ENCODE measurements at places on chromosomes 11 and 22.

DNA sequence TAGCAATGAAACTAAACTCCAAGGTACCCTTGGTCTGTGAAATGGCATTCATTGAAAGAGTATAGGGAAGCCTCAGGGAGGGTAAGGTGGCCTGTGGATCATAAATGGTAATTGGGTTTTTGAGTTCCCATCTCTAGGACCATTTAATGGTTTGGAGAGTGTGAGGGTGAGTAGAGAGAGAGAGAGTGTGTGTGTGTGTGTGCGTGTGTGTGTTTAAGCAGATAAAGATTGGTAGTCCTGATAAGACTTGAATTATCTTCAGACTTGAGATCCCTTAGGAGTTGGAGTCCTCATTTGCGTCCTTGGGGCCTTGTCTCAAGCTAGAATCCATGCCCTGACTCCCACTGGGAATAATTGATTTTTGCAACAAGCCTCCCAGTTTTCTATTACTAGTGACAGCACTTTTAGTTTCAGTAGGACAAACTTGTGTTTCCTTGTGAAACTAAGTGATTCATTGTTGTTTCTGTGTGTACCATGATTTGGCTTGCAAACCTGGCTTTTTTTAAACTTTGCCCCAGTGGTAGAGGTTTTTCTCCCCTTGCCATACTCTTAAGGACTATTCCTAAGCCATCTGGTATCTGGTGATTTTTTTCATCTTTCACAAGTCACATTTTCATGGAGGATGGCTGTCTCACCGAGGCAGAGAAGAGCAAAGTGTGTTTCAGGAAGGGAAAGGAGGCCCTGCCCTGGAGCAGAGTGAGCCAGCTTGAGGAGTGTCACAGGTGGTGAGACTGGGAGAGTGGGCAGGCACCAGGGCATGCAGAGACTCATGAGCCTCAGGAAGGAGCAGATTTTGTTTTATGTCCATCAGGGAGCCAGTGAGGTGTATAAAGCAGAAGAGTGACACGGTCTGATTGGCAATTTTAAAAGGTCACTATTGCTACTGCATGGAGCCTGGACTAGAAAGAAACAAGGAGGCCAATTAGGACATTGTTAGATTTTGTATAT lies 26.7 kb downstream of the ALKBH3 start:
- DNase-seq: no peak

GRCh38 chr11:82994604-82995230 lies 77.0 kb downstream of the RAB30 start:
- DNase-seq: no peak

DNA sequence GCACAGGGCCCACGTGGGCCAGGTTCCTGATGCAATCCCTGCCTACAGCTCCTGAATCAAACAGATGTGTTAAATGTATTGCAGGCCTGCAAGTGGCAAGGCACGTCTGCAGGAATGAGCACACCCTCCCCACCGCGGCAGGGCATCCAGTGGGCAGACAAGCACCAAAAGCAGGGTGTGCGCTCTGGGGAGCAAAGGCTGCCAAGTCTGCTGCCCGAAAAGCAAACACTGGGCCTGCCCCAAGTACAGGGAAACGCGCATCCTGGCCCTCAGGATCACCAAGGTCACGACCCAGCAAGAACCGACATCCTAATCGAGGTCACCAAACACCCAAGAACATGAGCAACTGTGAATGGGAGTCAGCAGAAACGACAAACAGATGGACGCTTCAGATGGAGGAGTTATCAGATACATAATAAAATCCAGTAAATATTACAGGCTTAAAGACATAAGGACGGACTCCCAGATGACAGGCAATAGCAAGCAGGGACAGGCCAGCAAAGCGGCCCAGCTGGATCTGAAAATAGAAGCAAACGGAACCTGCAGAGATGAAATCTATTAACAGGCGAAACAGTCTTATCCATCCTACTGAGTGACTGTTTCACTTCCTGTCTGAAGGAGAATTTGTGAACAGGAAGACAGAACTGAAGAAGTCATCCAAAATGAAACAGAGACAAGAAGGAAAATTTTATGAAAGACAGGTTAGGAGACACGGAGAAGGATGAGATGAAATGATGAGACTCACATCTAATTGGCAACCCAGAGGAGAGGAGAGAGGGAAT lies 26.7 kb downstream of the CARS1 start:
- no peak for DNase-seq

- DNase-seq: no peak
These were observed 195.5 kb downstream of the BUD13 start for GRCh38 chr11:116577273-116577672.

DNA sequence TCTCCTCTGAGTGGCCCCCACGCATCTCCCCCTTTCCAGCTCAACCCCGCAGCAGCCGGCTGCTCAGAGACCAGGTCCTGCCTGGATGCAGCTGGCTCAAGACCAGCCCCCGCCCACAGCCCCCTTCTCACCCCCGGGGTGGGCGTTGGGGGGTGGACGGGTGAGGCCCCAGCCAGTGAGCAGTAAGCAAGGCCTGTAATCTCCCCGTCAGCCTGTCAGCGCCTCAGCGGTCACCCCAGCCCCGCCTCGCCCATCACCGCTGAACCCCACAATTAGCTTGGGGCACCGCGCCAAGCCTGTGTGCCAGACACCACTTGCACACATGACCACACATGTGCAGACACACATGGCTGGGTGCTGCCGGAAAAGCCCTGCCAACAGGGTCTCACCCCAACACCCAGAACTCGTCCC lies 5.9 kb downstream of the PLXNB2 start:
- no peak for DNase-seq

DNA sequence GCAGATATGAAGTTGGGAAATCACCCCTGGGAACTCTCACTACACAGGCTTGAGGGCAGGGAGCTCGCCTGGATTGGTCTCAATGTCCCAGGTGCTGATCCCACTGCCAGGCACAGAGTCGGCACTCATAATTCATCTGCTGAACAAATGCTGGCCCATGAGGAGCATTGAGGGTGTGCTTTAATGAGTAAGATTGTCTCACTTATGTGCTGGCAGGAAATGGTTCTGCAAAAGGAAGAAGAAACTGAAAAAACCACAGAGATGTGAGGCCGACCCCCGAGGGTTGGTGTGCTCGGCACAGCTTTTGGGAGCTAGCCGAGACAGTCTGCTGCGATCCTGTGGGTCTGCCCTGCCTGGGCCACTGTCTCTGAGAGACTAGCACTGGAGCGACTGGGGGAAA lies 9.4 kb downstream of the PLAAT2 start:
- no peak for DNase-seq

DNA sequence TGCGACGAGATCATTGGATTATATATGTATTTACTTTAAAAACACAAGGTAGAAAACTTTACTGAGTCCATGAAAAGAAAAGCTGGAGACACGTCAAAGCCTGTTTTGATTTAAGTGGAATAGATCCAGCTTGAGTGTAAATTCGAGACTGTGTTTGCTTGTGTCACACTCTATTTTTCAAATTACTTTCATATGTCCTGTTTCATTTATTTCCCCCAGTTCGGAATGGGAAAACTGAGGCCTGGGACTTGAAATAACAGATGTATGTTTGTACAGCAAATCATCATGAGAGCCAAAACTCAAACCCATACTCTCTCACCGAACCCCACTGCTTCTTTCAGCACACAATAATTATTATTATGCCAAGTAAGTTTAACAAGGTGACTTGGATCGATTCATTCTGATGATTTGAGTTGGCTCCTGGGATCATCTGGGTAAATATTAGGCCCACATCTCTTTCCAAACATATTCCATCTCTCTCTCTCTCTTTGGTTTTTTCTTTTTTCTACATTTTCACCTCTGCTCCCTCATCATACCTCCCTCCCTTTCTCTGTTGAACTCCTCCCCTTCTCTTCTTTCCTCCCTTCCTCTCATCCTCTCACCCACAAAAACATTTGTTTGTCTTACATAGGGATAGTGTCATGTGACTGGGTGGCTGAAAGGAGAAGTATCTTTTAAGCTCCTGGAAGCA lies 21.2 kb downstream of the FZD4 start:
- DNase-seq: no peak

DNA sequence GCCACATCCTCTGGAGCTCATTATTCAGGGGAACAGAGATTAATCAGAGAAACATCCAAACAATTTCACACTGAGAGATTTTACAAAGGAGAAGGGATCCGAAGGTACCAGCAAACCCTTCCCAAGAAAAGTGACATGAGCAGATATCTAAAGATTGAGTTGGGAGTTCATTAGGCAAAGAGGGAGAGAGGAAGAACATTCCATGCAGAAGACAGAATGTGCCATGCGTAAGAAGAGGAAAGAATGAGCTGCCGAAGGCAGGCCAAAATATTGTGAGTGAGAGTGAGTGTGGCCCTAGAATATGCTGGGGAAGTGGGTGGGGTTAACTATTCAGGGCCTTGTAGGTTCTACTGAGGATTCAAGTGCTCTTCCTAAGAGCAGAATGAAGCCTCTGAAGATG lies 50.0 kb upstream of the LYVE1 start:
- no peak for DNase-seq

DNA sequence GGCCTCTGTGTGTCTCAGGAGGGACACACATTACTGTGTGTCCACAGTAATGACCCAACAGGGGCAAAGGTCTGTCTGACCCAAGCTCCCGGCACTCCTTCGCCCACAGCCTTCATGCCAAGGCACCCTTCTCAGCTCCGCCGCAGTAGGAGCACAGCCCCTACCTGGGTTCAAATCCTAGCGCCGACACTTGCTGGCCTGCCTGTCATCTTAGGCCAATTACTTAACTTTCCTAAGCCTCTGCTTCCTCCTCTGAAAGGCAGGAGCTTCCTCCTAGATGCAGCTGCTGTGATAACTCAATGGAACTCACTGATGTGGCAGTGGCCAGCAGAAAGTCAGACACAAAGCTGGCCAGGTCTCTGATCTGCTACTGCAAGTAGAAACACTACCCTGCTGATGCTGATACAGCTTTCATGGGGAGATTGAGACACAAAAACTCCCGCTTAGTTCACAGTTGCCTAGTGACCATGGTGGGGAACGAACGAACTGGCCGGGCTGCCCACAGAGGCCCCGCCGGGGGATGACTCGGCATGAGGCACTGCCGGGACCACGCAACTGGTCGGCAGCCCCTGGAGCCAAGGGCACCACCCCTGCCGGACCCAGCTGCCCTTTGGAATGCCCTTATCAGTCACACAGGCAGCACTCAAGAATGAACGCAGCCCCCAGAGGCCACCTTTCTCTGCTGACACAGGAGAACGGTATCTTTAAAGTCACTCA lies 8.1 kb downstream of the EHD1 start:
- DNase-seq: peak; percentile 63

DNA sequence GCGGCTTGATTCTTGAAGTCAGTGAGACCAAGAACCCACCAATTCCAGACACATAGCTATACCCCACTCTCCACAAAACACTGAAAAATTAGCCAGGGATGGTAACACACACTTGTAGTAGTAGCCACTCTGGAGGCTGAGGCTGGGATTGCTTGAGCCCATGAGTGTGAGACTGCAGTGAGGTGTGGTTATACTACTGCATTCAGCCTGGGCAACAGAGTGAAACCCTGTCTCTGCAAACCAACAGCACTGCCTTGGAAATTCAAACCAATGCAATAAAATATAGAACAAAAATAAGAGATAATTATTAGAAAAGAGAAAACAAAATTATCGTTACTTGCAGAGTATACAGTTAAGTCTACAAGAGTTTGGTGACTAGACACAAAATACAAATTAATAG lies 20.2 kb upstream of the PRDM10 start:
- no peak for DNase-seq

DNA sequence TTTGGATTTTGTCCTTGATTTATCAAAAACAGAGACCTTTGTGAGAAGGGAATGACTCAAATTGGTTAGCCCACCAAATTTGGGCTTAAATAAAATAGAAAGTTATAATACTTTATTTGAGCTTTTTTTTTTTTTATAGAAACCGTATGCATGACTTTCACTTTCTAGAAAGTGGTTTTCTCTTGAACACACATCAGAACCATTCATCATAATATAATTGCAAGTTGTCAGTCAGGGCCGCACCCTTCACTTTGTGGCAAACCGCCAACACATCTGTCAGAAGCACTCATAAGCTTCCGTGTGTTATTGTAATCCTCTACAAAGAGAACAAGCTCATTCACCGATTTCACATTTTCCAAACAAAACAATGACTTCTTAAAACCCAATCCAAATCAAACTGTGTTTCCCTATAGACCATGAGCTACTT lies 76.1 kb downstream of the SOX6 start:
- no peak for DNase-seq

- DNase-seq: no peak
These were observed 47.2 kb upstream of the CD5 start for GRCh38 chr11:61054927-61055562.

DNA sequence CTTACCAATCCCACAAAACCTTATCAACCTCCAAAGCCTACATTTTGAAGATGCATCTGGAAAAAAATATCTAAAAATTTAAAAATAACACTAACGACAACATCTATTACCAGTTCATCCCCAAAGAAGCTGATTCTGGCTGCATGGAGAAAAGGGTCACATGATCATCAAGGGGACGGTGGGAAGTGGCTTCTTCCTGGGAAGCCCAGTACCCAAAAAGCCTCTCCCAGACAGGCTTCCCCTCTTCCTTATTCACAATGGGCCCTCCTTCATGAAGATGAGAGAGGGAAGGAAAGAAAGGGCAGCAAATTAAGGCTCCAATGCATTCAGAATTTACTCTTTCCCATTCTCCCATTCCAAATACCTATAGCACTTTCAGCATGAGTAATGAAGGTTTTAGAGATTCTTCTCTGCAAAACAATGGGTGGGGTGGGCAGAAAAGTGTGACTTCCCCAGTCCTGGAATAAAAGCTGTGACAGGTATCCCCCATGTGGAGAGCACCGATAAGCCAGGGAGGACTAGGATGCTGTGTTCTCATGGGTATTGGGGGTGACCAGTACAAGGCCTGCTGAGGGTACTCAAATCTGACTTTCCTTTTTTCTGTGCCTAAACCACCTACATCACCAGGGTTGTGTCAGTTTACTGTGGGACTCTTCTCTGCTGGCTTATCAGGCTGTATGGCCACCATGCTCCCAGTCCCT lies 88.2 kb downstream of the SIK3 start:
- peak; percentile 37 for DNase-seq
